ENCODE measurements at places on chromosomes 13 and 19.

- DNase-seq: no peak
Measured at GRCh38 chr13:29429286-29429900, 166.1 kb downstream of the SLC7A1 start.

- no peak for DNase-seq
Measured at GRCh38 chr13:54633456-54633855, 1604.8 kb downstream of the OLFM4 start.

GRCh38 chr13:95176611-95177259, 124.5 kb downstream of the ABCC4 start:
- no peak for DNase-seq

- DNase-seq: no peak
Measured at GRCh38 chr19:39438270-39438934, 2.7 kb upstream of the RPS16 start.

DNA sequence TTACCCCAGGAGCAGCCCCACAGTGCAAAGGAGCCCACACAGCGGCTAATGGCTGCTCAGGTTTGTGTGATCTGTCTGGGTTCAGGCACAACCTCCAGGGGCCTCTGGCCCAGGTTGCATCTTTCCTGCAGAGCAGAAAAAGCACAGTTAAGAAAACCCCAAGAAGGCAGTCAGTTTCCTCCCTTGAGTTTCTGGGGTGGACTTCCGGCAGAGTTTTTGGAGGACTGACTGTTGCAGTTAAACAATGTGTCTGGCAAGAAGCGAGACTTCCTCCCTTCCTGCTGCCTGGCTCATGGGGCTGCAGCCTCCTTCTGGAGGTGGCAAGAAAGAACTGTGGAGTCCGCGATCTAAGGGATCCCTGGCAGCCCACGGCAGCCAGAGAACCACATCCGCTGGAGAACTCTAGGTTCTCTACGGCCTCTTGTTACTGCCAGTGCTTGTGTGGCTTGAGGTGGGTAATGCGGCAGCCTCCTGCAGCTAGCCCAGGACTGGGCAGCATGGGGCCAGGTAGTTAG, 114.4 kb downstream of the ZDHHC20 start:
- DNase-seq: no peak

- DNase-seq: no peak
Measured at GRCh38 chr19:8686549-8686948, 12.0 kb downstream of the ACTL9 start.

GRCh38 chr13:86403181-86403580, 604.0 kb upstream of the SLITRK6 start:
- no peak for DNase-seq

- peak; percentile 74 for DNase-seq
Measured at GRCh38 chr13:27997904-27998522, 9.5 kb upstream of the URAD start.

GRCh38 chr13:112254900-112255299, 121.3 kb upstream of the SPACA7 start:
- no peak for DNase-seq

- no peak for DNase-seq
Measured at GRCh38 chr13:80463673-80464352, 122.9 kb upstream of the SPRY2 start.

DNA sequence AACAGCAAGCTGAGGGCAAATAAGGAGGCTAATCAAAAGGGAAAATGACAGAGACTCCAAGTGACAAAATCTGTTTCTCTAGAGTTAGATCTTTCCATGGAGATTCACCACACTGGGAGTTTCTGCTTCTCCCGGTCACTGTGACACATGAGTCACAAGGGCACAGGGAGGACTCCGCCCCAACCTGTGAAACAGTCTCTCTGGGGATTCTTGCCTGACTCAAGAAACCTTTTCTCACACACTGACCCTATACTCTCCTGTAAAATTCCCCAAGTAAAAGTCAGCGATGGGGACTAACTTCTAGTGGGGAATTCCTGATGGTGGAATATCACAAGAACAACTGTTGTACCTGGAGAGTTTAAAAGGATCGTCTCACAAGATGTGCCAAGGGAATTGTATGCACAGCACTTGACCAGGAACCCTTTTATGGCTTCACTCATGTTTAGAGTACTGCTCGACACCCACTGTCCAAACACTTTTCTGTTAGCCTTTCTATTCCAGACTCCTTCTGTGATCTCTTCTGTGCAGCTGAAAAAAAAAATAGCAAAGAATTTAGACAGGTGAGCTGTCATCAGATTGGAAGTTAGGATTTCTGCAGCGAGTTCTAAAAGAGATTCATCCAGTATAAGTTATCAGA, 46.8 kb upstream of the URAD start:
- no peak for DNase-seq

- no peak for DNase-seq
Measured at GRCh38 chr13:97493456-97493855, 59.5 kb downstream of the RAP2A start.

DNA sequence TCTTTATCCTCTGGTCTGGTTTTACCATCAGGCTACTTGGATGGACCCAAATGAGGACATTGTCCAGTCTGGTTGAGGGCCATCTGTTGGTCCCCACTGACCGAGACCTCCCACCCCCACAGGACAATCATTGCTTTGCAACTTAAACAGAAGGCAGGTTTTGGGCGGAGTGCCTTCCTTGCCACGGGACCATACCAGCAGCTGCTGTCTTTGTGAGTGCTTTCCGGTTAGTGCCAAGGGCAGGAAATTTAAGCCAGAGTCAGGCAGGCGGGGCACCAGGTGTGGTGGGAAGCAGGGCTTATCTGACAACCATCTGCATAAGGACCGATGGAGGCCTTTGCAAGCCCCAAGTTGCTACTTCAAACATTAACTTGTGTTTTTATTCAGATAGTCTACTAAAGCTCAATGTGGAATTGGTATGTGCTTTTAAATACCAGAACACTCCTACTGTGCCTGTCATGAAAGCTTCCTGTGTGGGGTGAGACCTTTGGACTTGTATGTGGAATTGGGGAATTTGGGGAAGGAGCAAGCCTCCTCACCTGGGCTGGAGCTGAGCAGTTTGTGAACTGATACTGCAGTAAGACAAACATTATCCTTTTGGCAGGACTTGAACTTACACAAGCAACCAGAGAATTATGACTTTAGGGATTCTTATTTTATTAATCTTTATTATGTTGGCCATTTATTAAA, 39.3 kb upstream of the UBE2L5 start:
- DNase-seq: no peak

- peak; percentile 84 for DNase-seq
Measured at GRCh38 chr19:42423462-42424344, 3.5 kb downstream of the LIPE start.

- DNase-seq: peak; percentile 71
Measured at GRCh38 chr13:45393941-45394570, 24.1 kb downstream of the SLC25A30 start.

GRCh38 chr13:75417012-75417384, 65.0 kb downstream of the TBC1D4 start:
- no peak for DNase-seq

- no peak for DNase-seq
Measured at GRCh38 chr19:16342002-16342715, 17.5 kb downstream of the KLF2 start.

- no peak for DNase-seq
Measured at GRCh38 chr19:9878511-9879196, 43.5 kb downstream of the PIN1 start.

DNA sequence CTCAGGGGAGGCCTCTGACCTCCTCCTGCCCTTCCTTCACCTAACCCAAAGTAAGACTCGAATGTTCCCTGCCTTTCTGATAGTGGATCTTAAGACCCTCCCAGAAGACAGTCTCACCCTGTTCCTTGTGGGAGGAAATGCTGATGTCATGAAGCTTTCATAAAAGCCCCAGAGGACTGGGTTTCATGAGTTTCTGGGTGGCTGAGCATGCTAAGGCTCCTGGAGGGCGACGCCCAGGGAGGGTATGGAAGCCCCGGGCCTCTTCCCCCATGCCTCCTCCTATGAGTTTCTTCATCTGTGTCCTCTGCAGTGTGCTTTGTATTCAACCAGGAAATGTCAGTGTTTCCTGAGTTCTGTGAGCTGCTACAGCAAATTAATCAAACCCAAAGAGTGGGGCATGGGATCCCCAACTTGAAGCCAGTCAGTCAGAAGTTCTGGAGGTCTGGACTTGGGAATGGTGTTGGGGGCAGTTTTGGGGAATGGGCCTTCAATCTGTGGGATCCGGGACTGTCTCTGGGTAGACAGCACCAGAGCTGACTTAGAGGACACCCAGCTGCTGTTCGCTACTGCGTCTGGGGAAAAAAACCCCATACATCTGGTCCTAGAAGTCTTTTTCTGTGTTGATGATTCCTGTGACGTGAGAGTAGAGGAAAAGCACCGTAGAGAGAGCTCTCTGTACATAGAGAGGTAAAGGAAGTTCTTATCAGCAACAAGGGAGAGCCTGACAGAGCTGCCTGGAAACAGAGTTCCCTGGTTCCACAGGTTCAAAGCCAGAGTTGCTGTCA, 2.0 kb upstream of the LILRB2 start:
- DNase-seq: no peak

- no peak for DNase-seq
Measured at GRCh38 chr19:51010066-51010795, 8.8 kb upstream of the KLK8 start.

GRCh38 chr13:34358811-34359513, 541.0 kb downstream of the RFC3 start:
- no peak for DNase-seq

GRCh38 chr13:103961784-103962183, 895.6 kb upstream of the SLC10A2 start:
- no peak for DNase-seq

- no peak for DNase-seq
Measured at GRCh38 chr13:19572280-19572679, 10.9 kb upstream of the TPTE2 start.

GRCh38 chr13:66128692-66129269, 1101.4 kb downstream of the PCDH9 start:
- no peak for DNase-seq

GRCh38 chr19:13600091-13600490, 93.8 kb upstream of the CACNA1A start:
- DNase-seq: peak; percentile 35

- no peak for DNase-seq
Measured at GRCh38 chr13:96779691-96780090, 214.6 kb downstream of the OXGR1 start.

DNA sequence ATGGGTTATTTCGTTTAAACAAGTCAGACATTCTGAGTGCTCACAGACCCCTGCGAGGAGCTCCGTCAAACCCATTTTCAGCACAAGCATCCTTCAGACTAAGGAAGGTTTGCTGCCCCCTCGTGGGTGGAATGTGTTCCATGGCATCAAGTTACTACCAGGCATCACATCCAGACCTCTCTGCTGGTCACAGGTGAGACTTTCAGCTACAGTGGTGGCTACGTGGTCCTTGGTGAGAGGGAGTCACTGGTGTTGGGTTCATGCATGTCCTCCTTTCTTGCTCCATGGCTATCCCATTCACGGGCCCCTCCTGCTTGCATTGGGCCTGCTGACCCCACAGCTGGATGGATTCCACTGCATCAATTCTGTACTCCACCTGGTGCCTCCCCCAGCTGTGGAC, 9.1 kb upstream of the LILRB5 start:
- DNase-seq: peak; percentile 84

DNA sequence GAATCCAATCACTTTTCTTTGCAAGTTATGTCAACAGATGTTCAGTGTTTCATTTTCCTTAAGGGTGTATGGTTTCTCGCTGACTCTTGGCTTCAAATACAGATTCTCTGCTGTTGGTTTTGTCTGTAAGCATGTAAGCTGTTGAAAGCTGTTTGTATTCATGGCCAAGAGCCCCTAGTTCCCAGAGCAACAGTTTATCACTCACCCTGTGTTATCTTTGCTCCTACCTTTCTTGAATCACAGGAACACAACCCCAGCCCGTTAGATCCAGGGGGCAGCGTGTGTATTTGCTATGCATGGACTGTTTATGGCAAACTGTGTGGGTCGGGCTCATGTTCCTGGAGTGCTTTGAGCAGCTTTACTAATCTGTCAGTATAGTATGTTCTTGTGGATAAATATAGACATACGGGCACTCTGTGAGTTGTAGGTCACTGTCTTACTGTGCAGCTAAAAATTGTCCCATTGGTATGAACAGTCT, 28.9 kb downstream of the FRY start:
- DNase-seq: no peak

DNA sequence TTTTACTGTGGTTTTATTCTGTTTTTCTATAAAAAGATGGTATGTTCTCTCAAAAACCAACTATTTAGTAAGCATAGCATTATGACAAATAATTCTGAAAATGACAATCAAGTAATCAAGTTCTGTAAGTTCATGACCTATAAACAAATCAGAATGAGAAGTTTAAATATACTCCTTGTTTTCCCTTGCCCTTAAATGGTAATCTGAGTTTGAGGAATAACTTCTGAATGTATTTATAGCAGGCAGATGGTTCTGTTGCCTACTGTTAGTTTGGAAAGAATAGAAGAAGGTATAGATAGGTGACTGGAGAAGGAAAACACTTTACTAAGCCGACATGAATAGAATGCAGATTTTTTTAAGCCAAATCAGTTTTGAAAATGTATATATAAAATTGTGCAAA, 63.9 kb downstream of the POSTN start:
- DNase-seq: no peak

GRCh38 chr13:75365724-75366173, 116.2 kb downstream of the TBC1D4 start:
- DNase-seq: no peak

DNA sequence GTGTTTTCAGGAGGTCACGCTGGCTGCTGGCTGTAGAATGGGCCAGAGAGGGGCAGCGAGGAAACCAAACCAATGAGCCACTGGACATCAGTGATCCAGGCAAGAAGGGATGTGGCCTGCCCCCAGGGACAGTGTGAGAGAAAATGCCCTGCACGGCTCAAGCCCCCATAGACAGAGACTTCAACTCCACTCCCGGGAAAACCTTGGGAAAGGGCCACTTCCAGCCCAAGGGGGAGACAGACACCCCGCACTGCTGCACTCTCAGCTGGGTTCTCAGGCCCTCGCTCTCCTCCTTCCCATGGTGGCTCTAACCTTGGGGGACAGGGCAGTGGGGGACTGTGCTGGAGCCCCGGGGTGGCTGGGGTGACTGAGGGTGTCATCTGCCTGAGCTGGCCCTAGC, 172.0 kb downstream of the KATNAL1 start:
- no peak for DNase-seq

DNA sequence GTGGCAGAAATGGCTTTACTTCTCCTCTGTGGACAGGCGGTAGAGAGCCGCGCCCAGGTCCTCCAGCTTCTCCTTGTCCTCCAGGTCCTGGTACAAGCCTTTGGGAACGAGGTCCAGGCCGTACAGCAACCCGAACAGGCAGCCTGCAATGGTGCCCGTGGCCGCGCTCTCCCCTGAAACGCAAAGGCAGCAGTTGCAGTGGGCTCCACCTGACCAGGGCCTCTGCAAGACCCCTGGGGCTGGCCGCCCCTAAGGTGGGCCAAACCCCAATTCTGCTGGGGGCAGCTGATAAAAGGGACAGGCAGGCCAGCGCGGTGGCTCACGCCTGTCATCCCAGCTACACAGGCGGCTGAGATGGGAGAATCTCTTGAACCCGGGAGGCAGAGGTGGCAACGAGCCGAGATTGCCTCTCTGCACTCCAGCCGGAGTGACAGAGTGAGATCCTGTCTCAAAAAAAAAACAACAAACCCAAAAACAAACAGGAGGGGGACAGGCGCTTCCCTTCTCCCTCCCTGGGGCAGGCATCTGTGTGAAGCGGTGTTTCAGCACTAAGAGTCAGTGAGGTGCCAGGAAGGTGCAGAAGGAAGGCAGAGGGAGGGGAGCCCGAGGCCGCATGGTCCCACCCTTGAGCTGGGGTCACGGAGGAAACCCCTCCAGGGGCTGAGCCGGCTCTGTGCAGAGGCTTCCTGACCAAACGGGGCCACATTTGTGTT, 30.3 kb downstream of the ADPRHL1 start:
- no peak for DNase-seq
